ENCODE measurements at places on chromosomes 5 and 9.
A peak's percentile ranks its signal among the peaks of the same experiment; 100 is the strongest.

- no peak for DNase-seq
Measured at GRCh38 chr5:7869474-7870136, 657 bp downstream of the MTRR start.

DNA sequence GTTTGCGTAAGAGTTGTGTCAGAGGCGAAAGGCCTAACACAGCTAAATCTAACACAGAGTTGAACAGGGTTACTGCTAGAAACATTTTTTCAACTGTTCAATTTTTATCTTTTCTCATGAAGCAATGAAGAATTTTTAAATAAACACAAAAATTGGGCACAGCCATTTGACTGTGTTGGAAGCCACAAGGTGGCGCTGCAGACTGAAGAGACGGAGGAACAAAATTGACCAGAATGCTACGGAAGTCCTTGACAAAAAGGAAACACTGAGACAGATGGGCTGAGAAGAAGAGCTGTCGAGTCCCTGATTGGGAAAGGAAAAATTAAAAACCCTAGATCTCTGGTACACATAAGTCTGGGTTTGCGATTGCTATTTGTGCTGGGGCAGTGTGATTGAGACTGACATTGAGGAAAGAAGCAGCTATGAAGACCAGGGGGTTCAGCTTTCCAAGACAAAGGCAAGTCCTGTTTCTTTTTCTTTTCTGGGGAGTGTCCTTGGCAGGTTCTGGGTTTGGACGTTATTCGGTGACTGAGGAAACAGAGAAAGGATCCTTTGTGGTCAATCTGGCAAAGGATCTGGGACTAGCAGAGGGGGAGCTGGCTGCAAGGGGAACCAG is at the start of gene PCDHB9:
TSS of gene PCDHB9 (plus strand) at position 265 of the 616 bp plus-strand sequence. CDS start at position 423, 158 bp downstream.
- no peak for DNase-seq

DNA sequence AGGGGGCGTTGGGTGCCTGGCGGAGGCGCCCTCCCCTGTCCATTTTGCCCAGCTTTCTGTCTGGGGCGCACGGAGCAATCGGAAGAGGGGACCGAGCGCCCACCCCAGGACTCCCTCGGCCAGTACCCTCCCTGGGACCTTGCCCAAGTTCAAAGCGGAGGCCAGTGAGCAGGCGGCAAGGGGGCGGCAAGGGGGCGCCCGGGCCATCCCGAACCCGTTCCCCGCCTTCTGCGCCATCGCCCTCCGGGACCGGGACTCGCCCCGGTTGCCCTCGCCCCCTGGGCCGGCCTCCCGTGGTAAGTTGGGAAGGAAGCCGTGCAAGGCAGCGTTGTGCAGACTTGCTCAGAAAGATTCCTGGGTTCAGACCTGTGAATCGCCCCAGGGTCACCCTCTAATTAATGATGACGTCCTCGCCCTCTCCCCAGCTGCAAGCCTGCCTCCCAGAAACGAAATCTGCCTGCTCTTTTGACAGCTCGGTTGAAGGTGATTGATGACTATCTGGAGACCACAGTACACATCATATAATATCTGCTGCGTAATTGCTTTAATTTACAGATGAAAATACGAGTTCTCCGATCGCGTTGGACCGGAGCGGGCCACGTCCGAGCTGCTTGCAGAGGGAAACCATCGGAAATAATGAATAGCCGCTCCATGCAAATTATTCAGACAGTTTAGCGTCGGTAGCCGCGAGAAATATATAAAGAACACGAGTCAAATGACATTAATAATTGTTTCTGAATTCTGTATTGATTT is 1.4 kb upstream of the IRX4 start:
- DNase-seq, result no peak

GRCh38 chr9:79884546-79884945 is 312.8 kb downstream of the TLE4 start:
- no peak for DNase-seq

GRCh38 chr9:115211413-115212124 is 93.6 kb upstream of the TNC start:
- peak; percentile 78 for DNase-seq

- no peak for DNase-seq
Measured at GRCh38 chr9:127568618-127568970, 43.5 kb upstream of the STXBP1 start.

DNA sequence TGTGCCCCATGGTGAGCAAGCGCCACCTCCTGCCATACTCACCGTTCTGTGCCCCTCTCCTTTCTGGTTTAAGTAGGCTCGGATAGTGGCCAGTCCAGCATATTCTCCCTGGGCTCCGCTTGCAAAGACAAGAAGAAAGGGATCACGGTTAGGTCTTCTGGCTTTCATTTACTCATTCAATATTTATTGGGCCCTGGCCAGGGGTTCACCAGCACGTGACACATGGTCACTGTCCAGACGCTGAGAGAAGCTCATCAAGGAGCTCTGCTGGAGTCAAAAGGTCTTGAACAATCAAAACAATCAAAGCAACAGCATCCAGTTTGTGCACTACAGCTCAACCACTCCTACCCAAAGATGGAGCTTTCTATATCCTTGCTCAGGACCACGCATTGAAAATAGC is 80.2 kb downstream of the GLDC start:
- DNase-seq, result no peak

GRCh38 chr5:164560216-164560615 is 1054.8 kb downstream of the MAT2B start:
- no peak for DNase-seq

DNA sequence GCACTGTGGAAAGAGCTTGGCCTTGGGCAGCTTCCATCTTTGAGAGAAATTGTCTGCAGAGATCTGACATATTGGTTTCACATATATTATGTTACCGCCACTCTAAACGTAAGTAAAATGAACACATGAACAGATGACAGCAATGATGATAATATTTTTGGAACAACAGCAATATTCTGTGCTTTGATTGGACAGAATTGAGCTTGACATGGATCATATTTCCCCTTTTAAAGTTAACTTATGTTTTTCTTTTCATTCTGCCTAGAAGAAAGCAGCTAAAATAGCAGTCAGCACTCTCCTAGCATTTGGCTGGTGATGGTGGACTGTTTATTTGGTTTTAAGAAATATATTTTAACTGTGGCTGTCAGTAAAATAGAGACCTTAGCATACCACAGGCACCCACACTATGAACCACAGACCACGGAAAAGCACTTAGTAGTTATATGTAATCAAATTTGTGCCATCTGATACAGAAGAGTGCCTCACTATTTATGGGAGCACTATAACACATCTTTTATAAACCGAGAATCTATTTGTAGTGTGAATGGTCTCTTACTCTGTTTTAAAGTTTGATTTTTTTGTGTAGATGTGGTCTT is 1.8 kb upstream of the CFAP95 start:
- DNase-seq, result no peak

- no peak for DNase-seq
Measured at GRCh38 chr5:530001-530955, 6.0 kb upstream of the SLC9A3 start.
